ENCODE measurements at places on chromosomes 12 and 14.

DNA sequence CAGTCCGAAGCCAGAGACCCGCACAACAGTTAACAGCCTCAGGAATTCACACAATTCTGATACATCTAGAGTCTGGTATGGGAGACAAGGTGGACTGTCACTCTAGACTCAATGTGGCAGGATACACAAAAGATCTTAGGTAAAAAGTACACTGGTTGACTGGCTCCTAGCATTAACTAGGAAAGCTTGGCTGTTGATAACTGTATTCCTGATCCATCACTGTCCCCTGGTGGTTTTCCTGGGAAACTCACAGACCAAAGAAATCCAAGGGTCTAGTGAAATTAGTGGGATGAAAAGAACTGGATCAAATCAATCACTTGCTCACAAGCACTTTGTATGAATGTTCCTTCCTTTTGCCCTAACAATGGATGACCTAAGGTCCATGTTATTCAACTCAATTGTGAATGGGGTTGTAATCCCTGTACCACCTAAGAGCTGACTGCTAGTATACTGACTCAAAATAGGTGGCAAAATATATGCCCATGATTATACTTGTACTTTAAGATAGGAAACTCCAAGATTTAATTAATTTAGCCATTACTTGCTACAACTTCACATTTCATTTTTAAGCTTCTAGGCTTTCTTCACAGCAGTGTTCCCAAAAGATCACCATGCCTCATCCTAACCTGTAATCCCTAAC, 14.0 kb downstream of the NPC2 start:
- no peak for DNase-seq

DNA sequence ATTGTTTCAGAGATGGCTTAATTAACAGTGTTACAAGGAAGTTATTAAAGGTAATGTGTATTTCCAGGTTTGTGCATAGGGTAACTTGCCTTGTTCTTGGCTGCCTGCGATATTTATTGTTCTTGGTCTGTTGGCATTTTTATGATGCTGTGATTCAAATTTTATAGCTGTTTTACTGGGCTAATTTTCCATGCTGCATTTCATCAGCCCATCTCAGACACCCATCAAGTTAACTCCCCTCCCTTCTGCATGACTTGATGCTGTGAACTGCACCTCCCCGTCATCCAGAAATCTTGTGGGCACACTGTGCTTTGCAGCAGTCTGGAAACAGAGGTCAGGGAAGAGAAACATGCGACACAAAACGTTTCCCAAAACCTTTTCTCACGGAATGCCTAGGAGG, 1049.2 kb downstream of the AACS start:
- DNase-seq, result no peak

- no peak for DNase-seq
These were observed 7.7 kb downstream of the FAM222A start for GRCh38 chr12:109721276-109721675.

DNA sequence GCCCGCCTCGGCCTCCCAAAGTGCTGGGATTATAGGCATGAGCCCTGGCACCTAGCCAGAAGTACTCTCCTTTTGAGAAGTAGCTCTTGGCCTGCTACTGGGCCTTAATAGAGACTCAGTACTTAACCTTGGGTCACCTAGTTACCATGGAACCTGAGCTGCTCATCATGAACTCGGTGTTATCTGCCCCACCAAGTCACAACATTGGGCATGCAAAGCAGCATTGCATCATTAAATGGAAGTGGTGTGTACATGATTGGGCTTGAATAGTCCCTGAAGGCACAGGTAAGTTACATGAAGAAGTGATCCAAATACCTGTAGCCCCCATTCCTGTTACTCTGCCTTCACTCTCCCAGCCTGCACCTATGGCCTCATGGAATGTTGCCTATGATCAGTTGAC, 18.0 kb upstream of the ATF7 start:
- DNase-seq, result no peak

DNA sequence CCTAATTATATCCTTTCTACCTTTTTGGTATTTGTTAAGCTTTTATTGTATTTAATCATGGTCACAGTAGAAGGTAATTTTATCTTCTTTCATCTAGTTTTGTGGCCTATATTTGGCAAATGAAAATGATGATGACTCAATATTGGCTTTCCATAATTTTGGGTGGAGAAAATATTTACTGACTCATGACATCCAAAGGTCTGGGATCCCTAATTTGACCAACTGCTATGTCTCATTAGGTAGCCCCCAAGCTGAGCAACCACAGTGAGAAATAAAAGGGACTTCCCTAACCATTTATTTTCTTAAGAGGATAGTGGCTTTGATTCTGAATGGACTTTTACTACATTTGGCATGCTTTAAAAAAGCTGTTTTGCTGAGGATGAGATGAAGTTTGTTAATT, 289.5 kb downstream of the RMST start:
- no peak for DNase-seq

DNA sequence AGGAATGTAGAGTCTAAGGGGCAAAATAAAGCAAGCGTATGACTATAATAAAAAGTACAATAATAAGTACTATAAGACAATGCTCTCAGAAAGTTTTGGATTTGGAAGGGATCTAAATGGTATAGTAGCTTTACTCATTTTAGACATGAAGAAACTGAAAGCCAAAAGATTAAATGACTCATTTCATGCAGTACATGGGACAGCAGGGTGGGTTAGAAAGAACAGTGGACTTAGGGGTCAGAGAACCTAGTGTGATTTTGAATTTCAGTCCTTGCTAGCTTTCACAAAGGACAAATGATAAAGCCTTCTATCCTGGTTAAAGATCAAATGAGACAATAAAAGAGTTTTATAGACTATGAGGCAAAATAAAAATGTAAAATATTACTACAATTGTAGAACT, 6.8 kb upstream of the LEMD3 start:
- DNase-seq, result no peak

DNA sequence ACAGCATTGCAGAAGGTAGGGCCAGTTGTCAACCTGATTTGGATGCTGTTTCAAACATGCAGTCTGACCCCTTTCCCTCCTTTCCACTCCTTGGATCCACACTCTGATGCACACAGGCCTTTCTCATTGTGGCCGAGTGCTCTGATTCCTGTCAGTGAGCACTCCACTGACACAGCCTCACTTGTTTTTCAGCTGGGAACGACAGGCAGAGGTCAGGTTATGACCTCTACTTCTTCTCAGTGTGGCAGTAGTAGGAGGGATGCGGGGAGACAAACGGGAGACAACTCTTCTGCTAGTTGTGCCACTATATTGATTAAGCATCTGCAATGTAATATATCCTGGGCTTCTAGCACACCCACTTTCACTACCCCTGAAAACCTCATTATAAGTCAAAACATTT, 61.8 kb downstream of the DERA start:
- DNase-seq, result no peak

DNA sequence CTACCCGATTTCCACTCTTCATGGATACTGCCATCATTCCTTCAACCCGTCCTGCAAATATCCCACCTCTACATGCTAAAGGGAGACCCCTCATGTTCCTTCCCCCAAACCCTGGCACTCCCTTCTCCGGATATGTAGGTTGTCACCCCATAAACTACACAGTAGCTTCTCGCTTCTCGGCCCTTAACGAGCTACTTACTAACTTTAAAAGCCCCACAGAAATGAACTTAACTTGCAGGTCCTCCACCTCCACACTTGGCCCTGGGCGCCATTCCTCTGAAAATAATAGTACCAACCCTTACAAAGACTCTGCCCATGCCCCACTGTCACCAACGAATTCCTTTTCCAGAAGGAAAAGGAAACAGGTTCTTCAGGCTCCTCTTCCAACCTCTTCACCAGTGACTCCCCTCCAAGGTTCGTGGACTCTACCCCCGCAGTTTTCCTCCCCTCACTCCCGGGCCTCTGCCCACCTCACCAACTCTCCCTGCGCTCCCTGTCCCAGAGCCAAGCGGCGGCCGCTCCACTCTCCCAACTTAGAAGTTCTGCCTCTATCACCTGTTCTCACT, 1.2 kb downstream of the SPPL3 start:
- DNase-seq, result no peak

DNA sequence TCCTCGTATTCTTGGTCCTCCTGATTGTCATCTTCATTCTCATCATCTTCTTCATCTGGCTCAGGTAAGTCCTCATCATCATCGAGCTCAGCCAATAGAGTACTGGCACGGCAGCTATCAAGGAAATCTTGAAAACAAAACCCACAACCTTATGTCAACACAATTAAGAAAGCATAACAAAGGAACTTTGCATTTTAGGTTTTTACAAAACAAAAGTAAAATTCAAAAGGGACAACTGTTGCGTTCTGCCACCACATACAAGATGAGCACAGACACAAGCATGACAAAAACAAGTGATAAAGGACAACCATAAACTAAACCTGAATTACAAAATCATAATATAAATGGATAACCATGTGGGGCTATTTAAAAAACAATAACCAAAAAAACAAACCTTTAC, 84.7 kb downstream of the HECTD1 start:
- DNase-seq, result no peak

DNA sequence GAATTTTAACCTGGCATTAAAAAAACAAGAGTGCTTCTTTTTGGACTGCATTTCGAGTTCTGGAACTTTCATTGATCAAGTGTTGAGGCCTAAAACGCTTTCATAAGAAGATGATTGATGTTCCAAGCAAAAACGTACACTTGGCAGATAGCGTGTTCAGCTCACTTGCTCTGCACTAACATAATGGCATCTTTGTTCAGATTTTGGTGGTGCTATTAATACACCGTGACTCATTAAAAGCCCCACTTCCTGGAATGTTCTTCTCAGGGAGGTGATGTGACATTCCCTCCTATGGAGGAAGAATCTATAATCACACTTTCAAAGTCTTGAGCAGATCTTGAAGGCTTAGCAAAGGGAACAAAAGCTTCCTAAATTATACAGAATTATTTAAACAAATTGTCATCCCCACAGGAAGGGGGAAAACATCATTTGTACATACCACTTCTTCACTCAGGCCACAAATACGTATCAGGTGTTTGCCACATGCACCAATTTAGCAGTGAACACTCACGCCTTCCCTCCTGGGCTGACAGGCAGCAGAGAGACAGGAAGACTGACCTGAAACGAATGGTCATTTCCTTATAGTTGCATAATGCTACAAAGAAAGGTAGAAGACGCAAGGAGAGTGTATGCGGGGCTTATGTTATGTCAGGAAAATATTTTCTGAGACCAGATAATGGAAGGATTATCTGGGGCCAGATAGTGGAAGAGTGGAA, 15.4 kb downstream of the HSP90AA1 start:
- DNase-seq, result no peak

DNA sequence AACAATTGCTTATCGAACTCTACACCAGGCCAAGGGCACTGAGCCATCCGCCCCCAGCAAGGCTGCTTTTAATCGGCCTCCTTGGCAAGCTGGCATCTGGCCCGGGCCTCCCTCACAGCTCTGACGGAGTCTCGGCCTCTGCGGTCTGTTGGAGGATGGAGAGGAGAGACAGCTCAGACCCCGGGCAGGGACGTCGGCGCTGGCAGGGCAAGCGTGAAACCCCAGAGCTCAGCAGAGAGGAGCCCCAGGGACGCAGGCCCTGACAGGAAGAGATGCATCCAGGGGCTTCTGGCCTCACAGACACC, 17.5 kb downstream of the CAMKK2 start:
- no peak for DNase-seq

GRCh38 chr12:95114766-95115405, 41.5 kb upstream of the NR2C1 start:
- no peak for DNase-seq

DNA sequence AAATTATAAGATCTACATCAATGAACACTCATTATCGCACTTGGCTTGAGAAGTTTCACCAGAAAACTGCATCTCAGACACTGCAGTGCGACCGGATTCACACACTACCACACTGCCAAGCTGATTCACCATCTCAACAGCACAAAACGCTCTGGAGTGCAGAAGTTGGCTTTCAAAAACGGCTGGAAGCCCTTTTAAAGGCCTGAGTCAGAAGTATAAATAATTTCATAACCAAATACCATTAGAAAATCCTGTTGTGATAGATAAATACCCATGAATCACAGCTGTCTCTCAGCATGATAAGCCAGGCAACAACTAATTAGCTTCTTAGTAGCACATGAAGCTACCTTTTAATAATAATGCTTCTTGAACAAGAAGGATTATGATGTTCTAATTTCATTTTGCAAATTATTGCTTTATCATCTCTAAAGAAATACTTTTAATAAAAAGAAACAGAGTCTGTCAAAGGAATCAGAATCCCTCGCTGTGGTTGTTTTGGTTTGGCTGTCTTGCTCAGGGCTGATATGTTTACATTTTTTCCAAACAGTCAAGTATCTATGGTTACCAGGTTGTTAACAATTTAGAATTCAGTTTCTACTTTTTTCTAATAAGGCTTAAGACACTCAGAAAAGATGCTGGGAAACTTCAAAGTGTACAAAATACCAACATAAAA, 51.2 kb downstream of the SLC2A13 start:
- DNase-seq, result no peak

- DNase-seq, result no peak
These were observed 36.8 kb downstream of the PPHLN1 start for GRCh38 chr12:42362647-42363260.

DNA sequence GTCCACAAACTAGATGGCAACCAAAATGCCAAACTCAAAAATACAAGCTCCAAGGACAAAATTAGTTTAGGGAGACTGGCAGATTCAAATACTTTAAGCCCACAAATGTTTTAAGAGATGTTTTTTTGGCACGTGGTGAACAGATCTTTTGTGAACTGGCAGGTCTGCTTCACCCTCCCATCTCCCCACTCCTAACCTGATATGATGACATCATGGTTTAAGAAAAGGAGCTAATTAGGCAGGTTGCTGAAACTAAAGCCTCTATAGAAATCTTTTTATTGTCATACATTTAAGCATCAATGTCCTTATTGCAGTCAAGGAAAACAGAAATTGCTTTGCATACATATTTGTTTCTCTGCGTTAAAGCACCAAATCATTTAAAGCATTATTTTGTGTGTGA, 5.8 kb downstream of the LRIG3 start:
- no peak for DNase-seq

DNA sequence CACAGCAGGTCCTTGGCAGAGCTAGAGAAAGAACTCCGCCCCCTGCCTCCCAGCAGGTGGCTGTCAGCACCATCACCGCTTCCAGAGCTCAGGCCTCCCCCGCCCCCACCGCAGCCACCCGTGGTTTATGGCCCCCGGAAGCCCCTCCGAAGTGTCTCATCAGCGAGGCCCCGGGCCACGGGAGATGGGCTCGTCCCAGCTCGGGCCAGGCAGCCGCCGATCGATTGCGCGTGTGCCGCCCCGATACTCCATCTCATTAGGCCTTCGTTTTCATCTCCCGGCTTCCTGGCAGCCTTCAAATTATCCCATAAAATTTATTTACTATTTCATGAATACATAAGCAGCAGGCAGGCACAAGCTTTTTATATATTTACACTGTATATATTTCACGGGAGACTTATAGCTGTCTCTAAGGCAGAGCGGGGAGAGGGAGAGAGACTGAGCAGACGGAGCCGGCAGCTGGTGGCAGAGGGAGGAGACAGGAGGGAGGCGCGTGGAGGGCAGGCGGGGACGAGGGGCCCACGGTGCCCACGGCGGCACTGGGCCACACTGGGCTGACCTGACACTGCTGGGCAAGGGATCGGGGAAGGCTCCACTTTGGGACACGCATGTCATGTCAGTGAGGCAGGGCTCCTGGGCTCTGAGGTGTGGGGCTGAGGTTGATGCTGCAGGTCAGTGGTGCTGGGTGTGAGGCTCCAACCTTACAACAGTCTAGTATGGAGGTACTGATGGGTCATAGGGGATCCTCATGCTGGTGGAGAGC, 241.2 kb downstream of the RBM19 start:
- no peak for DNase-seq

All from KBM-7 (cell line).